ENCODE measurements at places on chromosomes 3 and 15.

GRCh38 chr3:123092243-123092642, 25.4 kb downstream of the PDIA5 start:
- DNase-seq: no peak

- DNase-seq: no peak
Measured at GRCh38 chr3:187661267-187661666, 8.9 kb downstream of the SST start.

DNA sequence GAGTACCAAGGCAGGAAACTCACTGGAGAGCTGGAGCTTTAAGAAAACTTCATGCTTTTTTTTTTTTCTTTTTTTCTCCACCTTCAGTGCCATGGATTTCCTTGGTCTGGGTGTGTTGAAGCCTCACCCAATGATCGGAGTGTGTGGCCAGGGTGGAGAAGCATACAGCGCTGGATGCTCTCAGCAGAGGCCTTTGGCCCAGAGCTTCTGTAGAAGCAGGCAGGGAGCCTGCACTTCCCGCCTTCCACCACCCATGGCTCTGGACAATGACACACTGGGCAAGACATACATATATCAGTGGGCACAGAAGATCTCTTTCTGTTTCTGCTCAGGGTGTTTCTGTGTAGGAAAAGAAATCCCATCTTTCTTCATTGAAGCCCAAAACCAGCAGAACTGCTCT, 55.8 kb upstream of the ACAD9 start:
- no peak for DNase-seq

DNA sequence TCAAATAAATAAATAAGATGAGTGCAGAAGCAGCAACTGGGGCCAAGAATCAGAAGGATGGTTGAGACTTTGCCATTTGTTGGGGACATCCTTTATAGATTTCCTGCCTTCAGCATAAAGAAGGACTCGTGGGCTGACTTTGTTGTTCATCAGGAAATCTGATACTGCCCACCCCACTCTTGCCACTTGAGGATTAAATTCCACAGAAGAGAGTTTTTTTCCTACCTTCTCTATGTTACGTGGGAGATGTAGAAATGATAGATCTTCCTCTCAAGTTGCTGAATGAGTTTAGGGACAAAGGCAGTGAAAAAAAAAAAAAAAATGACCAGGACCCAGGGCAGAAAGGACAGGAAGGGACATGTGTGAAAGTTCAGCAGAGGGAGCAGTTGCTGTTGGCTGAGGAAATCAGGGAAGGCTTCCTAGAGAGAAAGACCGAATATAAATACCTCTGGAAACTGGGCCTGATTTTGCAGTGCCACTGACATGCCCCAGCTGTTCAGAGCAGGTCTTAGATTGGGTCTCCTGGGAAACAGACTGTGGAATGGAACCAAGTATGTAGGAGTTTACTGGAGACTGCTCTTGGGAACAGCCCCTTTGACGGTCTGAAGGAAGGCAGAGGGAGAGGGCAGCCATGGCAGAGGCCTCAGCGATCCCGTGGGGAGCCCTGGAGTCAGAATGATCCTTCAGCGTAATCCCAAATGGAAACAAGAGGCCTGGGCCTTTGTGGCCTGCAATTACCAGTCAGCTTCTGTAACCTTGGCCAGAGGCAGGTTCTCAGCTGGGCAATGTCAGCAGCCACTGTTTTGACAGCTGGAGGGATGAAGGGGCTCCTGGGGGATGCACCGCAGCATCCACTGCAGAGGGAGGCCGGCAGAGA, 50.9 kb downstream of the C3orf20 start:
- DNase-seq: no peak

DNA sequence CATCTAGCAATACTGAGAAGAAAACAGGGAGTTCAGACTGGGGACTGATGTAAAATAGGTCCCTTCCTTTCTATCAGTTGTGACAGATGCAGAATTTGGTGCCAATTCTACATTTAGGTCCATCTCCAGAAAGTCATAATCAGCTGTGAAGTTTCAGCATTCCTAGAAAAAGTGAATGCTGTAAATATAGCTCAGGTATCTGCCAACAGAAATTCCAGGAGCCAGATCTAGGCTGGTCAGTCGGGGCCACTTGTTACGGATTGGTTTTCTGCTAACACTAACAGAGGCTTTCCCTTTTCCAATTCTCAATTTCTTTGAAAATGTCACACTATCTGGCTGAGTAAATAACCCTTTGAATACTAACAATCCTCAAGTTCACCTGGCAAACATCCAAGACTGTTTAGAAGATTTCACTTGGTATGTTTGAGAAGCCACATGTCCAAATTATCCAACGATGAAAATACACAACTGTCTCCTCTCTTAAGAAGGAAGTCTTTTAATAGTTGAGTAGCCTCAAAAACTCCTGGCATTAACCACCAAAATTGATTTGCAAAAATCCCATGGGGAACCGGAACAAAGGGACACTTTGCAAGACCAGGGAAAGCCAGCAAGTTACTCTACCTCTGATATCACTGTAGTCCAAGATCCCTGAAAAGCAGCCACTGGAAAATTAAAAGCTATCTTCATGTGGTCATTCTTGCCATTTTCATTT, 222.3 kb downstream of the ZMAT3 start:
- no peak for DNase-seq

DNA sequence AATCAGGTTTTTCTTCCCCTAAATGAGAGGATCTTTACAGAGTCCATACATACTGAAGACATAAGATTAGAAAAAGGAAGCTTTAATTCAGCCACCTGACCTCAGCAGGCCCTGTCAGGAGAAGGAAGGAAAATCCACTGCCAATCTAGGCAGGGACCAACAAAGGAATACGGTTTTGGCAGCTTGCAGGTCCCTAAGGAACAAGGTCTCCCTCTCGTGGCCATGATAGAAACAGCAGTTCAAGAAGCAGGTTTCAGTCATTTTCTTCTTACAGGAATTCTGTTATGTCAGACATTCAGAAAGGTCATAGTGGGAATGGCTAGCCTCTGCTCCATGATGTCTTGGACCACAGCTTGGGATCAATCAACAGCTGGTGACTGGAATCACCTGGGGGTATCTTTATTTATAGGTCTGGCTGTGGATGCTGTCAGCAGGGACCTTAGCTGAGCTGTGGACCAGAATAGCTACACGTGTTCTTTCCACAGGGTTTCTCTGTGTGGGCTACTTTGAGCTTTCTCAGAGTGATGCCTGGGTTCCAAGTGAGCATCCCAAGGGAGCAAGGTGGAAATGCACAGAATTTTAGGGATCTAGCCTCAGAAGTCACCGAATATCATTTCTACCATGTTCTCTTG, 9.4 kb upstream of the CMSS1 start:
- peak; percentile 58 for DNase-seq

- DNase-seq: peak; percentile 32
Measured at GRCh38 chr3:44045476-44046275, 196.0 kb upstream of the TOPAZ1 start.

DNA sequence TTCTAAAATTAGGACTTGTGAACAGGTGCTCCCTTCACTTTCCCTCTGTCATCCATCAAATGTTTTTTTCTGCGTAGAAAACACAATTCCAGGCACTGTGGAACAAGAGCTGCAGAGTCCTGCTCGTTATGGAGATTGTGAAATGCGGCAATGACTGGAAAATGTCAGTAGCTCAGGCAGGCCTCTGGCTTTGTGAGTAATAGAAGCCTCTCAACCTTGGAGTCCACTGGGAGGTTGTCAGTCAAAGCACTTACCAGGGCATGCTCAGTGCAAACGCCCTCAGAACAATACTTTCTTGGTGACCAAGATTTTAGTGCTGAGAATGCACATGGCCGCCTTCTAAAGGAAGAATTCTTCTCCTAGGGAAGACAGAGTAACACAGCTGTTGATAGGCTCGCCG, 26.7 kb upstream of the MED12L start:
- no peak for DNase-seq

- no peak for DNase-seq
Measured at GRCh38 chr3:190606596-190606995, 92.7 kb downstream of the IL1RAP start.

- no peak for DNase-seq
Measured at GRCh38 chr3:188126276-188126675, 27.7 kb upstream of the LPP start.

DNA sequence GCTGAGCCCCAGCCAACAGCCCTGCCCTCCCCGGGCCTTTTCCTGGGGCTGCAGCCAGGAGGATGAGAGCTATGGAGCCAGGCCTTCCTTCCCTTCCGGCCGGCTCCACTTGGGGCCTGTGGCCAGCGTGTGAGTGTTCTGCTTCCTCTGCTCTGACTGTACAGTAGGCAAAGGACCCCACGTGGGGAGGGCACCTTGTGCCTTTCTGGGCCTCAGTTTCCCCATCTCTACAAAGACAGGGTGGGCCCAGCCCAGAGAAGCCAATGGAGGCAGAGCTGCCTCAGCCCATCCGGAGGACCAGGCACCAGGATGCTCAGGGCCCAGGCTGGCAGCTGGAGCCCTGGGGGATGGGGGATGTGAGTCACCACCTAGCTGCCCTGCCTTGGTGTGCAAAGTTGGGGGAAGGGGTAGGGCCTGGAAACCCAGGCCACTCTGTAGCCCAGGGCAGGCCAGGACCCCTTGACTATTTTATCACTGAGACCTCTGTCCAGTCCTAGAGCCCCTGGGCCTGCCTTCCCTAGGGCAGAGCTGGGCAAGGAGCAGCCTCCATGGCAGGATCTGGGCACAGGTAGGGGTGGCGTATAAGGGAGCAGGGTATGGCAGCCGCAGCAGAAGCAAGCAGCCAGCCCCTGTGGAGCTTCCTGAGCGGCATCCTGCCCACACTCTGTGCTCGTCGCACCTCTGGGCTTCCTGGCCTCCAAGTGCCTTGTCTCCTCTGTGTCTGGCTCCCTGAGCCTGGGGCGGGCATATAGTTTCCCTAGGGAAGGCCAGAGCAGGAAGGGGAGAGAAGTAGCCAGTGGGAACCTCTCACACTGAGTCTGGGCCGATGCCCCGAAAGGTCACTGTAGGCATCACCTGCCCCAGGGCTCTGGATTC, 1.8 kb downstream of the PSTPIP1 start:
- peak; percentile 46 for DNase-seq

- DNase-seq: no peak
Measured at GRCh38 chr3:144129536-144130214, 158.1 kb downstream of the DIPK2A start.

DNA sequence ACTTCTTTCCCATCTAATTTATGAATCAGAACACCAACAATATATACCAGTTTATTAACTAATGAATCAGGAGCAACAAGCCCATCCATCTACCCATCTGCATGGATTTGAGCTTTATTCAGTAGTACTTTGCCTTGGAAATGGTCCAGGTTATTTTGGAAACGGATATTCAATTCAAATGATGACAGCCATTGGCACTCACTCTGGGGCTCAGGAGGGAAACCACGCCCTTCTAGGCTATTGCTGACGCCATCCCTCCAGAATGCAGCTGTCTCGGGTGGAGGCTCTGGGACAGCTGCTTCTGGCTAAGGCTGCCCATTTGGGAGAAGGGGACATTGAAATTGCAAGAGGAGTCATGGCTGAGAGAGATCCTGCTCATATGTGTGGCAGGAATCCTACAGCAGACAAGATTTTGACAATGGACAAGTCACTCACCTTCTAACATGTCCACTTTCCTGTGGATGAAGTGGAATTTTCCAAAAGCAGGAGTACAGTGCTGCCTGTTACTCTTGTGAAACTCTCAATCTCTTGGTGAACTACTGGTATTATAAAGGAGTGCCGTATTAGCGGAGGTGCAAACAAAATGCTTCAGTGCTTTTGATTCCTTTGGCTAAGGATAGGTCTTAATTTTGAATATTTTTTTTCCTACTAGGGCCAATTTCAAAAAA, 29.3 kb upstream of the TRAK1 start:
- no peak for DNase-seq

DNA sequence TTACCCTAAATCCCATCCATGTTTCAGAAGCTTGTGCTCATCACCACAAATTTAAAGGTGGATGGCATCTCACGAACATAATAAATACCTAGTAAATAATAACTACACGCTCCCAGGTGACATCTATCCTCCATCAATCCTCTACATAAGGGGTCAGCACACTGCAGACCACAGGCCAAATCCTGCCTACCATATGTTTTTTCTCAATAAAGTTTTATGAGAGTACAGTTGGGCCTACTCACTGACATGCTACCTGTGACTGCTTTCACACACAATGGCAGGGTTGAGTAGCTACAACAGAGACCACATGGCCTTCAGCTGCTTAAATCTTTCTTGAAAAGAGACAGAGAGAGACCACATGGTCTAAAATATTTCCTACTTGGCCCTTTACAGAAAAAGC, 105.9 kb downstream of the LMLN start:
- DNase-seq: no peak

DNA sequence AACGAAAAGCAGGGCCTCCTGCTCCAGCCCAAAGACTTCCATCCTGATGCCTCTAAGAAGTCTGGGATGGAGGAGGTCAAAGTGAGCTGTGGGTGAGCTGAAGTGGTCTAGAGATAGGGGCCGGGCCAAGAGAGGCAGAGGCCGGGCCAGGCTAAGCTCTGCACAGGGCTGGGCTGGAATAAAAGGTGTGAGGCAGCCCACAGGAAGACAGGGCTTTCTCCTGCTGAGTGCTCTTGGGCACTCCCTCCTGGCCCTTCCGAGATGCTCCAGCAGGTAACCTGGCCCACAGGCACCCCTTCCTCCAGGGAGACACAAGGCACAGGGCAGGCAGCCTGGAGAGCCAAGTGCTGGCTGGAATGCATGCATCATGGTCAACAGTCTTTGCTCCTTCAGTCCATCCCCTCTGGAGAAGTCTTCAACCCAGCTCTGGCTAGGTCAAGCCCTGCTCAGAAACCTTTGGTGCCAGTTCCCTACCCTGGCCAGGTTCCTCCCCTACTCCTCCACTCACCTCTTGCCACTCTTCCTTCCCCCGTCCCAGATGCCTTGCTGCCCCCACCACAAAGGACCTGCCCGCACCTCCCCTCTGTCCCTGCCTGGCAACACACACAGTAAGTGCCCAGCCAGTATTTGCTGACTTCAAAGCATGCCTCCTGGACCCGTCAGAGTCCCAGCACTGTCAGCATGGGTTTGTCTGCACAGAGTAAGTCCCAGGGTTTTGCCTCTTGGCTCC, 93.6 kb downstream of the SEC22A start:
- no peak for DNase-seq

DNA sequence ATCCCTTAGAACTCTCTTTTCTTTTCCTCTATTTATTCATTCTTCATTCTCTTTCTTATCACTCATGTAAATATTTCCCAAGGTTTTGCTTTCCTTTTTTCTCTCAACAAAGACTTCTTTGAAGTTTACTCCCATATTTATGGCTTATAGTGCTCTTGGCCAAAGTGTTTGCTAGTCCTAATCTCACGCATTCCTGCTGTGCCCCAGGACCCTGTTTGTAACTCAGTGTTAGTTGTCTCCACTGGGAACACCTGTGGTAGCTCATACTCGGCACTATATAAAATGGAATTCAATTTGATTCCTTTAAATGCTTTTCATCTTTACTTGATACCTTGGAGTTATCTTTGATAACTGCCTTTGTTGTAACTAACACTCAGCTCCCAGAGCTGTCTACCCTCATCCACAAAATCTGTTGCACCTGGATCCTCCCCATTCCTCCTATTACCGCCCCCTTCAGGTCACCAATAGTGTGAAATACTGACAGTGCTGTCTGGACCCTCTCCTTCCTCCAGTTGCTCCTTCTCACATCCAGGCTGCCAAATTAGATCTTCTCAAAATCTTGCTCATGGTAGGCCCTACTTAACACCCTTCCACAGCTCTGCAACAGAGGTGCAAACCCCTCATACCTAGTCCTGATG, 76.8 kb downstream of the TIGIT start:
- peak; percentile 3 for DNase-seq

GRCh38 chr15:32885713-32886112, 167.9 kb downstream of the GREM1 start:
- DNase-seq: no peak

Data from CD4-positive, alpha-beta T cell treated with Interleukin-17A for 1 hour (primary cell).